ENCODE measurements at places on chromosomes 1 and 21.
A peak's percentile ranks its signal among the peaks of the same experiment; 100 is the strongest.

DNA sequence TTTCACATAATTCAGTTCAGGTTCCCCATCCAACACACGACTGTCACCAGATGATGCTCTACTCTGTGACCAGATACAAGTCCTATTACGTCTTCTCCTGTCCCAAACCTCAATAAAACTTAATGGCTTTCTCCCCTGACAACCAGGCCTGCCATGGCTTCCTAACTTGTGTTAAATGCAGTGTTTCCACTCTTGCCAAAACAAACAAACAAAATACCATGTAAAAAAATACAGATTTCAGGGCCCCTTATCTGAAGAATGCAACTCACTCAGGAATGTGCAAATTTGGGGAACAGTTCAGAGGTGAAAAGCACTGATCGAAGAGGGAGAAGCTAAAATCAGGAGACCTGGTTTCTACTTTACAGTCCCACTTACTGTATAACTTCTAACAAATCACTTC lies 863 bp upstream of the NUF2 start:
- DNase-seq = peak; percentile 24

DNA sequence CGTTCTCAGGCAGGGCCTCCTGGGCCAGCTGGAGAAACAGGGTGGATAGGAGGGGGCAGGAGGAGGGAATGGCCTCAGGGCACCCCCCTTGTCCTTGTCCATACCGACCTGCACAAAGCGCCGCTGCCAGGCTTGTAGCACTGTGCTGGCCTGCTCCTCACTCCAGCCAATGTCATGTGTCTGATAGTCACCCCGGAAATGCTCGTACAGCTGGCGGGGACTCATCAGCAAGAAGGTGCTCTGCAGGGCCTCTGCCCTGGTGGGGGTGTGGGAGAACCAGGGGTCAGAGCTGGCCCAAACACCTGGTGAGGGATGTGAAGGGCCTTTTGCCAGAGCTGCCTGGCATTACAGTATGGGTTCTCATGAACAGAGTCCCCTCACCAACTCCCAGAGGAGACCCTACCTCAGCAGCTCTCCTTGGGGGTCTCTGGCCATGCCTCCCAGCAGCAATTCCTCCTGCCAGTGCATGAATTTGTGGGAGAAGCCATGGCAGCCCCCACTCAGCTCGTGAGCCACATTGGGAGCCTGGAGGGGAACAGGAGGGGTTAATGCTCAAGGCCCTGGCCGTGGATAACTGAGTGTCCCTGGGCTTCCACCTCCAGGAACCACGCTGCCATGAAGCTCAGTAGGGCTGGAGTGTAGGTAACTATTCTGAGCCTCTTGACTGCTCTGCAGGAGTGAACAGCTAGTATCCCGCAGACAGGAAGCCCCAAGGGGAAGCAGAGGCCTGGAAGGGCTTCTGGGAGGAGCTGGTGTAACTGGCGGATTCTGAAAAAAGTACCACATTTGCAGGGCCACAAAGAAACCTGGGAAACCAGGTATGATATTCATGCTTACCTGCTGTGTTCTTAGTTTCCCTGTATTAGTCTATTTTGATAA lies 13.3 kb downstream of the PTCH2 start:
- DNase-seq = no peak

DNA sequence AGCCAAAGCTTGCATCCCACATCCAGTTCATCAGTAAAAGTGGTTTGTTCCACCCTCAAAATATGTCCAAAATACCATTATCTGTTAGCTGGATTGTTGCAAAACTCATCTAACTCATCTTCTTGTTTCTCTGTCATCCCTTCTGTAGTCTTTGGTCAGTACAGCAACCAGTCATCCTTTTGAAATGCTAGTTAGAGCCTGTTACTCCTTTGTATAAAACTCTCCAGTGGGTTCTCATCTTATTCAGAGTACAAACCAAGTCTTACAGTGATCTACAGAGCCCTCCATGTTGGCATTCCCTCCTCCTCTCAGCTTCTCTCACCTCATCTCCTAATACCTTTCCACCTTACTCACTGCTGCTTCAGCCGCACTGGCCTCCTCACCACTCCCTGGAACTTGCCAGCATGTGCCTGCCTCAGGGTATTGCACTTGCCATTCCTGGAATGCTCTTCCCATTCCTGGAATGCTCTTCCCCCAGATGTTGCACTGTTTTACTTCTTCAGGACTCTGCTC lies 70.6 kb downstream of the LAMC1 start:
- DNase-seq = peak; percentile 87

- DNase-seq = no peak
These were observed 462.4 kb upstream of the RGS18 start for GRCh38 chr1:191695865-191696264.

GRCh38 chr1:204127597-204128242 lies 24.1 kb downstream of the ETNK2 start:
- DNase-seq = peak; percentile 89

Measured in EH (cell line).